Osteoblast (primary cell): ENCODE measurements at places on chromosomes 5 and 9. TPM values are rescaled to one million over a fixed set of nuclear protein-coding genes. Genes with fewer than 3 reads are reported as not detected.

ZFP37 gene
- 3.2 and 3.3 TPM in 2 replicates for total RNA-seq

C5orf58 gene
- not detected in 2 replicates for total RNA-seq

MCCC2 gene
- 24.8 and 28.2 TPM in 2 replicates for total RNA-seq

SPATA31E1 gene
- total RNA-seq: under 0.01 TPM in 1 of 2 replicates, not detected in the other

GPR151 gene
- not detected in 2 replicates for total RNA-seq

DBN1 gene
- total RNA-seq: 121 and 139 TPM in 2 replicates

SNX18 gene
- 69.0 and 86.5 TPM in 2 replicates for total RNA-seq

NME5 gene
- 5.9 and 6.5 TPM in 2 replicates for total RNA-seq

CTXN3 gene
- total RNA-seq: not detected in 2 replicates

IFNA2 gene
- not detected in 2 replicates for total RNA-seq

IFNA13 gene
- total RNA-seq: not detected in 2 replicates

MEGF10 gene
- 1.4 and 3.2 TPM in 2 replicates for total RNA-seq

NIPSNAP3A gene
- total RNA-seq: 42.7 and 43.9 TPM in 2 replicates

RMRP gene
- 88,726 and 110,601 TPM in 2 replicates for total RNA-seq

HNRNPA0 gene
- total RNA-seq: 24.2 TPM in 2 replicates

PDE6A gene
- total RNA-seq: under 0.01 TPM in 2 replicates

TMEM252 gene
- not detected in 2 replicates for total RNA-seq

ARL10 gene
- 8.3 and 14.1 TPM in 2 replicates for total RNA-seq

STPG3 gene
- 0.36 TPM in 1 of 2 replicates, not detected in the other for total RNA-seq

OBP2B gene
- total RNA-seq: not detected in 2 replicates

ODF2 gene
- 25.9 and 26.4 TPM in 2 replicates for total RNA-seq
